ENCODE measurements at places on chromosomes 16 and 17. TPM values are rescaled to one million over a fixed set of nuclear protein-coding genes. Genes with fewer than 3 reads are reported as not detected.

The ORAI3 gene
- 74.1 TPM for total RNA-seq

The CACNB1 gene
- 2.3 TPM for total RNA-seq

The UTS2R gene
- not detected for total RNA-seq

The INCA1 gene
- 0.33 TPM for total RNA-seq

The KRTAP4-5 gene
- total RNA-seq = not detected

The GNGT2 gene
- not detected for total RNA-seq

The CDC27 gene
- total RNA-seq = 106 TPM

The CX3CL1 gene
- not detected for total RNA-seq

The NOG gene
- total RNA-seq = 0.99 TPM

The RNU2-1 gene
- not detected for total RNA-seq

The SPNS1 gene
- 19.5 TPM for total RNA-seq

The RHBDL1 gene
- 2.6 TPM for total RNA-seq

The RAMP2 gene
- 0.26 TPM for total RNA-seq

The HID1 gene
- total RNA-seq = under 0.01 TPM

The MAP2K3 gene
- total RNA-seq = 23.8 TPM

The GDPD1 gene
- 1.5 TPM for total RNA-seq

The KIF19 gene
- not detected for total RNA-seq

The PPY gene
- total RNA-seq = not detected

The KRT27 gene
- total RNA-seq = not detected
